Activated T-cell treated with anti-CD3 and anti-CD28 coated beads, Interleukin-2, amount 50 U/mL, for 72 hours (primary cell): ENCODE measurements at places on chromosomes 3 and 15.

DNA sequence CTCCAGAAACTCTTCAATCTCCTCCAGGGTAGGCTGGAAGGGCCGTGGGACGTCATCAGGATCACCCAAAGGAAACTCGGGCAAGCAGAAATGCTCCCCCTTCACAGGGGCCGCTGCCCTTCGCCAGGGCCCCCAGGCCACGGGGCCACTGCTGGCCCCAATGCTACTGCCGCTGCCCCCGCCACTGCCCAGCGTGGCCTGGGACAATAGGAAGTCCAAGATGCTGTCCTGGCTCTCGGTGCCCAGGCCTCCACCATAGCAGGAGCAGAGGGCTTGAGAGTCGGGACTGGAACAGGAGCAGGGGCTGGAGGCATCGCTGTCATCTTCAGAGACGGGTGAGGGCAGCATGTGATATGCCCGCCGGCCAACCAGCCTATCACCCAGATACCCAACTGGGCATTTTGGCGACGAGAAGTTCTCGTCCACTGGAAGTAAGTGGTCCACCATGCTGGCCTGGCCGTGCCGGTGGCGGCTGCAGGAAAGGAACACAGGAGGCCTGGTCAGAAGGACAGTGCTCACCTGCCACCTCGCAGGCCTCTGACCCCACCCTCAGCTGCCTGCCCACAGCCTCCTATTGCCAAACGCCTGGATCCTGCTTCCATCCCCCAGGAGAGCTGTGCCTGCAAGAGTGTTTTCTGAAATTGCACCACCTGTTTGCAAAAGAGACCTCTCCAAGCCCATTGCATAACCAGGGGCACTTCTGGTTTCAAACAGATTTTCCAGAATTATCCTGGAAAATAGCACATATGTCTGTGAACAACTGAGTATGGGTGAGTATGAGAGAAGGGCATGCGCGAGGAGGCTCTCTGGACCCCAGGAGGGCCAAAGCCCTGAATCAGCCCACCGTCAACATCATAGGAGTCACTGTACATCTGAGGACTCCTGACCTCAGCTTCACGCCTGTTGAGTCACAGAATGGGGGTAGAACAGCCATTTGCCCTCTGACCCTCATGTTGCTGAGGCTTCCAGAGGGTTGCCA, 4.4 kb downstream of the KLF15 start:
- H3K4me3 ChIP-seq = no peak overlapping the region
- H3K27ac ChIP-seq = no peak overlapping the region
- H3K4me1 ChIP-seq = peaks cover 7% of the 10 kb centered on the region
- H3K36me3 ChIP-seq = peaks cover 2% of the 10 kb centered on the region

- H3K36me3 ChIP-seq = no peaks in the 10 kb centered on the region
- H3K27ac ChIP-seq = peak overlapping the region; percentile 57
- H3K4me1 ChIP-seq = peaks cover 14% of the 10 kb centered on the region
- DNase-seq = peak; percentile 30
- peak overlapping the region; percentile 83 for H3K4me3 ChIP-seq
Measured at GRCh38 chr3:197003461-197004385, 25.9 kb downstream of the MELTF start.

- H3K4me3 ChIP-seq = no peak overlapping the region
- peaks cover 12% of the 10 kb centered on the region for H3K27me3 ChIP-seq
- DNase-seq = no peak
- no peaks in the 10 kb centered on the region for H3K36me3 ChIP-seq
- H3K27ac ChIP-seq = no peak overlapping the region
Measured at GRCh38 chr3:65946438-65946837, 92.3 kb downstream of the MAGI1 start.

- H3K27ac ChIP-seq = no peak overlapping the region
- H3K4me3 ChIP-seq = no peak overlapping the region
- no peak for DNase-seq
- no peaks in the 10 kb centered on the region for H3K36me3 ChIP-seq
- H3K27me3 ChIP-seq = no peaks in the 10 kb centered on the region
Measured at GRCh38 chr15:81885135-81885534, 160.7 kb downstream of the MEX3B start.

DNA sequence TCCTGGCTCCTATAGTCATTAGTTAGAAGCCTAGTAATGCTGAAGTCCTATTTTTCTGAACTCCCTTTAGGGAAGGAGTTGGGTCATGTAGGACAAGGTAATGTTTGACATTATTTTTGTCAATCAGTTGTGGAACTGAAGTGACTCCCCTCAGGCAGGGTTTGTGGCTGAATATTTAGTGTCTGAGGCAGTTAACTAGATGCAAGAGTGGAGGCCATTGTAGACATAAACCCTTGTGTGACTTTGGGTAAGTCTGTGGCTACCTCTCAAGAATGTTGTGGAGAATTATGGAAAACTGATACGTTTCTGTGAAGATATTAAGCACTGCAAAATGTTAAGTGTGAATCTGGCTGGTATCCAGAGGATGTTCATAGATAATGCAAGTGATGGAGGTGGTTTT, 125.2 kb upstream of the PHLDB2 start:
- no peaks in the 10 kb centered on the region for H3K36me3 ChIP-seq
- H3K4me1 ChIP-seq = peaks cover 29% of the 10 kb centered on the region
- no peaks in the 10 kb centered on the region for H3K27me3 ChIP-seq
- H3K27ac ChIP-seq = no peak overlapping the region
- no peak overlapping the region for H3K4me3 ChIP-seq

GRCh38 chr3:169550284-169550683, 113.2 kb downstream of the MECOM start:
- H3K4me1 ChIP-seq = no peaks in the 10 kb centered on the region
- no peak overlapping the region for H3K4me3 ChIP-seq
- DNase-seq = no peak
- H3K36me3 ChIP-seq = no peaks in the 10 kb centered on the region

DNA sequence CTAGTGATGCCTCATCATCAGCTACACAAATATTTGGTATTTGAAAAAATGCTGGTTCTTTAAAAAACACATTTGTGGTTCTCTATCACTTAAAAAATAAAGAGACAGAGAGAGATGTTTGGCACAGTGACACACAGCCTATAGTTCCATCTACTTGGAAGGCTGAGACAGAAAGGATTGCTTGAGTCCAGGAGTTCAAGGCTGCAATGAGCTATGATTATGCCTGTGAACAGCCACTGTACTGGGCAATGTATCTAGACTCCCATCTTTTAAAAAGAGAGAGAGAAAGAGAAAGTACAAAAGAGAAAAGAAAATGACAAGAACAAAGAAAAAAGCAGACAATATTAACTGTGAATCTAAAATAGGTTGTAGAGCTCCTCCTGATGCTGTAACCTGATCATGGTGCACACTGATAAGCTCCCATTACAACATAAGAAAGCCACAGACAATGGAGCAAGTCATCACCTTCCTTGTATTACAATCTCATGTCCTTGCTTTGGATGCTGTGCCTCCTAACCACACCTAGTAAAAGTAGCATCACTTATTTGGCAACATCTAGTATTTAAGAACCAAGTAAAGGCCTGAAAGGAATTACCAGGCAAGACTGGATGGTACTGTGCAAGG, 31.7 kb upstream of the MAP4 start:
- H3K27me3 ChIP-seq = no peaks in the 10 kb centered on the region
- no peak for DNase-seq
- H3K27ac ChIP-seq = no peak overlapping the region
- peaks cover 4% of the 10 kb centered on the region for H3K4me1 ChIP-seq
- no peak overlapping the region for H3K4me3 ChIP-seq
- no peaks in the 10 kb centered on the region for H3K36me3 ChIP-seq

GRCh38 chr3:125212091-125212508, 448 bp downstream of the SLC12A8 start:
- H3K27me3 ChIP-seq = peaks cover 55% of the 10 kb centered on the region
- DNase-seq = no peak
- H3K36me3 ChIP-seq = no peaks in the 10 kb centered on the region
- H3K4me1 ChIP-seq = peaks cover 27% of the 10 kb centered on the region

DNA sequence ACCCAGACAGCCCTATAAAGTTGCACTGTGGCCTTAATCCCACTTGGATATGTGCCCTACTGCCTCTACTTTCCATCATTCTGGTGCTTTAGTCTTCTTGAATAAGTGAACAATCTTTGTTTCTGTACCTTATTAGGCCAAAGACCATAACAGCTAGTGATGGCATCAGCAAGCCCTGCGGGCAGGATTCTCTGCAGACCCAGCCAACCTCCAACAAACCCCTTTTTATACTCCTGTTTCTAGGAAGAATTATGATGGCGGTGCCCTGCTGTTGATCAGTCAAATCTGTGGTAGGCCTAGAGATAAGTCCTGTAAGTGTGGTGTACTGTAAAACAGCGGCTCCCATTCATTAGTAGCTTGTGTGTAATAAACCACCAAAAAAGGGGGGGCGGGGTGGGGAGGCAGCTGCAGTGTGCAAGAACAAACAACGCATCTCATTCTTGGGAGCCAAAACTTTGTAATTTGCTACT, 40.5 kb downstream of the SOX2 start:
- H3K4me3 ChIP-seq = no peak overlapping the region
- DNase-seq = no peak
- H3K36me3 ChIP-seq = no peaks in the 10 kb centered on the region
- H3K27me3 ChIP-seq = no peaks in the 10 kb centered on the region
- H3K27ac ChIP-seq = no peak overlapping the region

GRCh38 chr3:137471130-137471529, 293.0 kb upstream of the SOX14 start:
- H3K4me1 ChIP-seq = no peaks in the 10 kb centered on the region
- H3K27ac ChIP-seq = no peak overlapping the region
- no peaks in the 10 kb centered on the region for H3K36me3 ChIP-seq
- H3K27me3 ChIP-seq = no peaks in the 10 kb centered on the region
- H3K4me3 ChIP-seq = no peak overlapping the region

GRCh38 chr3:127132876-127133275, 60.1 kb upstream of the PRR23E start:
- no peaks in the 10 kb centered on the region for H3K36me3 ChIP-seq
- H3K27ac ChIP-seq = no peak overlapping the region
- H3K4me3 ChIP-seq = no peak overlapping the region
- H3K4me1 ChIP-seq = no peaks in the 10 kb centered on the region
- H3K27me3 ChIP-seq = peaks cover 45% of the 10 kb centered on the region

- H3K4me1 ChIP-seq = peaks cover 54% of the 10 kb centered on the region
- no peak overlapping the region for H3K4me3 ChIP-seq
- H3K36me3 ChIP-seq = peaks cover 3% of the 10 kb centered on the region
- DNase-seq = no peak
Measured at GRCh38 chr15:65512807-65513416, 4.6 kb downstream of the DPP8 start.

GRCh38 chr3:105767776-105768175, 101.0 kb downstream of the CBLB start:
- H3K36me3 ChIP-seq = peaks cover 68% of the 10 kb centered on the region
- DNase-seq = no peak
- peak overlapping the region; percentile 91 for H3K27ac ChIP-seq

DNA sequence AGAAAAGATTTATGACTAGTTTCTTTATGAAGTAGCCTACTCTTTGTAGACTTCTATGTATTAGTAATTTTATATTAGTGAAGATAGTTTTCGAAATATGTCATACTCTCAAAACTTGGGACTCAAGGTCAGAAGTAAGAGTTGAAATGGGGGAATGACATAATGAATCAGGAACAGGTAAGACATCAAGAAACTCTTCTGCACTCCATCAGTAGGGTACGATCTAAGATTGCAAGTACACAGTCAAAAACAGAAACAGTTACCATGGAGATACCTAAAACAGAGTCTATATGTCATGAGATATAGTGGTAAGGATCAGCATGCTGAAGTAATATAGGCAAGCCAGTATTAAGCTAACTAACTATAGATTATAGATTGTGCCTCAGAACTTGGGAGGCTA, 187.0 kb upstream of the MLF1 start:
- DNase-seq = no peak
- no peaks in the 10 kb centered on the region for H3K27me3 ChIP-seq
- no peak overlapping the region for H3K27ac ChIP-seq
- peaks cover 2% of the 10 kb centered on the region for H3K36me3 ChIP-seq

DNA sequence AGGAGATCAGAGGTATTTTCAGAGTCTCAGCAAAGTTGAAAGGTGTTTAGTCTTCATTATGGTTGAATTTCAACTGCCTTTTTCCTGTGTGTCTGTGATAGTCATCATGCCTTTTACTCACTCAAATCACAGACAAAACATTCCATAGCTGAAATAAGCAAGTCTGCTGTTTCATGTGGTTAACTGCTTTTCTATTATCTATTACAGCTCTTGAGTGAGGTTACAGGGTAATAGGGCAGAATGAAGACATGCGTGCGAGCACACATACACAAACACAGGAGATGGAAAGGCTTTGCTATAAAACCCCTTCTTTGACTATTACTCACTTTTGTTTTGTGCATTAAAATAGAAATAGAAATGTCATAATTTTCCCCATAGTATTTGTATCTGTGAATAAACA, 192.6 kb upstream of the RARB start:
- DNase-seq = no peak
- H3K27ac ChIP-seq = no peak overlapping the region
- H3K36me3 ChIP-seq = no peaks in the 10 kb centered on the region
- no peak overlapping the region for H3K4me3 ChIP-seq
- H3K27me3 ChIP-seq = no peaks in the 10 kb centered on the region
- no peaks in the 10 kb centered on the region for H3K4me1 ChIP-seq

GRCh38 chr3:99656624-99657023, 18.2 kb downstream of the COL8A1 start:
- no peaks in the 10 kb centered on the region for H3K4me1 ChIP-seq
- no peak overlapping the region for H3K27ac ChIP-seq
- no peaks in the 10 kb centered on the region for H3K27me3 ChIP-seq
- DNase-seq = no peak
- no peak overlapping the region for H3K4me3 ChIP-seq

- no peak overlapping the region for H3K27ac ChIP-seq
- DNase-seq = no peak
- no peaks in the 10 kb centered on the region for H3K4me1 ChIP-seq
- H3K27me3 ChIP-seq = peaks cover 34% of the 10 kb centered on the region
- H3K4me3 ChIP-seq = peak overlapping the region; percentile 31
Measured at GRCh38 chr15:26771578-26772153, 1.2 kb downstream of the GABRB3 start.

DNA sequence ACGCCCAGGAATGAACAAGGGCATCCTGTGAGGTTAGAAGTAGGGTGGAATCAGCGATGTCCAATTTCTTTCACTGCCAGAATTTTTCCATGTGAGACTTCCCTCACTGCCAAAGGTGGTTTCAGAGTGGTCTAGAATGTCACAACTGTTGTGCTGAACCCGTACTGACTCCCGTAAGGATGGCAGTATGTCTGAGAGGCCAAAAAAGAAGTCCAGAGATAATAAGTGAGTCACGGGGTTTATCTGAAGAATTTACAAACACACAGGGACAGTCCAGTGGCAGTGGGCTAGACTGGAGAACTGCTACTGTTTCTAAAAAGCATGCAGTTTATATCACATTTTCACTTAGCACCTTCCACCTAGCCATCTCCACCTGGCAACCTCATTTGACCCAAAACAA, 160.6 kb upstream of the ATP10A start:
- H3K4me3 ChIP-seq = no peak overlapping the region
- peaks cover 8% of the 10 kb centered on the region for H3K27me3 ChIP-seq
- H3K4me1 ChIP-seq = no peaks in the 10 kb centered on the region
- DNase-seq = no peak
